ENCODE measurements at places on chromosomes 6 and 20. TPM values are rescaled to one million over a fixed set of nuclear protein-coding genes. Genes with fewer than 3 reads are reported as not detected.

VSX1 gene
- not detected for total RNA-seq

CDSN gene
- total RNA-seq, result not detected

TULP1 gene
- total RNA-seq, result not detected

PNPLA1 gene
- 0.22 TPM for total RNA-seq

HLA-DRA gene
- total RNA-seq, result 131 TPM

ARMH2 gene
- total RNA-seq, result 4.3 TPM

WFDC12 gene
- not detected for total RNA-seq

DEFB113 gene
- total RNA-seq, result not detected

PPP1R3G gene
- total RNA-seq, result not detected

HCRTR2 gene
- not detected for total RNA-seq

SLA2 gene
- total RNA-seq, result 38.0 TPM

RHAG gene
- total RNA-seq, result 0.44 TPM

CGA gene
- total RNA-seq, result not detected

CRIP3 gene
- total RNA-seq, result 4.2 TPM

BTNL2 gene
- total RNA-seq, result not detected

TRIM31 gene
- total RNA-seq, result 0.44 TPM

TNF gene
- total RNA-seq, result 21.9 TPM

GPLD1 gene
- 1.4 TPM for total RNA-seq

PCED1A gene
- 67.2 TPM for total RNA-seq

MATN4 gene
- not detected for total RNA-seq

SLC13A3 gene
- not detected for total RNA-seq

FAXC gene
- not detected for total RNA-seq

FNDC1 gene
- total RNA-seq, result not detected

ACOT13 gene
- total RNA-seq, result 10.9 TPM

FOXA2 gene
- total RNA-seq, result 0.13 TPM

EEF1E1 gene
- 11.7 TPM for total RNA-seq

MEI4 gene
- not detected for total RNA-seq

NHLRC1 gene
- 0.56 TPM for total RNA-seq

DEFB132 gene
- total RNA-seq, result not detected

C20orf141 gene
- total RNA-seq, result not detected

COQ3 gene
- 3.5 TPM for total RNA-seq

REM1 gene
- not detected for total RNA-seq

Data from T-cell (primary cell).